GM04503 (cell line): ENCODE measurements at places on chromosomes 16 and 17.

GRCh38 chr16:52068447-52069074 is 478.4 kb downstream of the TOX3 start:
- no peak for DNase-seq

- DNase-seq = no peak
Observed at GRCh38 chr16:19436540-19436939, 18.9 kb downstream of the TMC5 start.

DNA sequence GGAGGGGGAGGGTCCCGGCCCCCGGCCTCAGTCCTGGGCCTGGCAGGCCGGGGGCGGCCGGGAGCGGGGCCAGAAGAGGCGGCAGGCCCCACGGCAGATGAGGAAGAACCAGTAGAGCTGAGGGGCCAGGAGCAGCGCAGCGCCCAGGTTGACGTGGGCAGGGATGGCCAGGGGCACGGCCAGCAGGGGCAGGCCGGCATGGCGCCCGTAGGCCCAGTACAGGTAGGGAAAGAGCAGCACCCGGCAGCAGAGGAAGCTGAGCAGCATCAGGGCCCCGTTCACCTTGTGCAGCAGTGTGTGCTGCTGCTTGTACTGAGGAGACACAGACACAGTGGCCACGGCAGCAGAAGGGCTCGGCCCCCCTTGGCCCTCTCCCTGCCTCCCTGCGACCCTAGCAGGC is 2.2 kb downstream of the C16orf92 start:
- no peak for DNase-seq

DNA sequence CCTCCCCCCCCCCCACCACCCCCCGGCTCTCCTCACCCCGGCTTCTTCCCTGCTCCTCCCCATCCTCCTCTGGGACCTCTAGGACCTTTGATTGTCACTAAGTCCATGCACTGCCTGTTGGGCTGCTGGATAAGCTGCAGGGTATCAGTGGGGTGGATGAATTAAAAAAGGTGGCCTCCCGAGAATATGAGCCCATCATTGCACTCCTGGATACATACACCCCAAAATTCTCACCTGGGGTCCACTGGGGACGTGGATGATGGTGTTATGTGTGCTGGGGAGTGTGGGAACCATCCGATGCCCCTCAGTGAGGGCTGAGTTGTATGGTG is 88.8 kb downstream of the IRF8 start:
- no peak for DNase-seq

DNA sequence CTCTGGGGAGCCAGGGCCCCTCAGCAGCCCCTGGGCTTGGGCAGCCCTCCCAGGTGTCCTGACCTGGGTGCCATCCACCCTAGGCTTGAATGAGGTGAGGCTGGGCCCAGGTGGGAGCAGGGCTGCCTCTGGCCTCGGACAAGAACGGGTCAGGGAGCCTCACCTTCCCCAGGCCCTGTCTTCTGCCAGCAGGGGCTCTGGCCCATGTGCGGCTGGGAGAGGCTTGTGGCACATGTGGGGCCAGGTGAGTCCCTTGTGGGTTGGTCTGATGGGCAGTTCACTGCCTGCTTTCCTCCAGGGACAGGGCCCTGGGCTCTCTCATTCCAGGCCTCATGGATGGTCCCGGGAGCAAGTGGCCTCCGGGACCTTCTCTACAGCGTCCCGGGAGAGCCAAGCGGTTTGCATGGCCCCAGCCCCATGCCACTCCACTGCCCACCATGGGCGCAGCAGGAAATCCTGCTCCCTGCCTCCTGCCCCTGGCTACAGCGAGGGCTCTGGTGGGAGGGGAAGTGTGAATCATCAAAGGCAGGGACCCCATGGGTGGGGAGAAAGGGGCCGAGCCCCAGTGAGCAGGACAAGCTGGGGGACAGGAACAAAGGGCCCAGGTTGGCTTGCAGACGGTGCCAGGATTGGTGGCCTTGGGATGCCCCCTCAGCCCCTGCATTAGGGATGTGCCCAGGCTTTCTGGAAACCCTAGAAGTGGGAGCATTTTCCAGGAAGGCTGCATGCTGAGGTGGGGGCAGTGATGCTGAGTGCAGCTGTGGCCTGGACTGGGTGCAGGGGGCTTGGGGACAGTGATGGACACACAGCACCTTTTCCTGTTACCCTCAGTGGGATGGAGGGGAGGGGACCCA is 12.2 kb downstream of the VASN start:
- DNase-seq = no peak

- no peak for DNase-seq
Observed at GRCh38 chr16:54194334-54194743, 92.2 kb downstream of the IRX3 start.

GRCh38 chr17:28335959-28336871 is 654 bp downstream of the TNFAIP1 start:
- DNase-seq = peak; percentile 68

GRCh38 chr16:79662669-79663313 is 62.3 kb upstream of the MAF start:
- no peak for DNase-seq

GRCh38 chr16:49800876-49801275 is 55.0 kb downstream of the ZNF423 start:
- no peak for DNase-seq
